Fibroblast of gingiva (primary cell): ENCODE measurements at places on chromosomes 3 and 15.

DNA sequence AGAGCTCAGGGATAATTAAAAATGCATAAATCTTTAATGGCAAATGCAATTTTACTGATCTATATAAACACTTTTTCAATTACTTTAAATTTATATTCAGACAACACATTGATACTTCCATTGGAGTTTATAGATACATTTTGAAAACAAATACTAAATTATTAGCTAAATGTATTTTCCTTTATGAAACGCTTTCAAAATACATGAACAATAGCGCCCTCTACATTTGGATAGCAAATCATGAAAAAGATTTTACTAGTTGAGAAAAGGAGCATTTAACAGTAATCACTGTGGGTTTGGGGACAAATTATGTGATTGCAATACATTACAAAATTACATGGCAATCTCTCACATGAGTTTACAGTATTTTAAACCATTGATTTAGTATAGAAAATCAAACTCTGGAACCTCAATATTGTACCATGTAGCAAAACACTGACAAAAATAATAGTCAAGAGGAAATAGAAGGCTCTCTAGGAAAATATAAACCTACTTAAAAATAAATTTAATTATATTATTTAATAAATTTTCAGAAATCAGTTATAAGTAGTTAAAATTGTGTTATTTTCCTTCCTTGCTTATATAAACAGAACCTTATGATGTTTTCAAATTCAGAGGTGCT is 207.9 kb downstream of the ZIC1 start:
- DNase-seq = peak; percentile 8

- DNase-seq = no peak
Measured at GRCh38 chr3:72811571-72811970, 36.7 kb downstream of the SHQ1 start.

GRCh38 chr15:63223463-63223862 is 34.1 kb downstream of the RAB8B start:
- DNase-seq = no peak

DNA sequence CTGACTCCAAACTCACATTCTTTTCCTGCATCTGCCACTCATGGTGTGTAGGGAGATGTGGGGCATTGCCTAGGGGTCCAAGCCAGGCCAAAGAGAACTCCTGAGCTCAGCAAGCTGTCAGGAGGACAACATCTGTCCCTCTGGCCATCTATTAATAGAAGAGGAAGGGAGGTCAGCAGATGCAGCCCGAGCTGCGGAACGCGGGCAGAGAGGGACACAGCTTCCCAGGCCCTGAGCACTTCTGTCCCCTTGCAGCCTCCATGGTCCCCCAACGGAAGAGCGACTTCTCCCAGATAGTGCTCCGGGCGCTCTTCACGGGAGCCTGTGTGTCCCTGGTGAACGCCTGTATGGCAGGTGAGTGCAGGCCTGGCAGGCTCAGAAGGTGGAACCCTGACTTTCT is 37.3 kb upstream of the PDE8A start:
- no peak for DNase-seq

DNA sequence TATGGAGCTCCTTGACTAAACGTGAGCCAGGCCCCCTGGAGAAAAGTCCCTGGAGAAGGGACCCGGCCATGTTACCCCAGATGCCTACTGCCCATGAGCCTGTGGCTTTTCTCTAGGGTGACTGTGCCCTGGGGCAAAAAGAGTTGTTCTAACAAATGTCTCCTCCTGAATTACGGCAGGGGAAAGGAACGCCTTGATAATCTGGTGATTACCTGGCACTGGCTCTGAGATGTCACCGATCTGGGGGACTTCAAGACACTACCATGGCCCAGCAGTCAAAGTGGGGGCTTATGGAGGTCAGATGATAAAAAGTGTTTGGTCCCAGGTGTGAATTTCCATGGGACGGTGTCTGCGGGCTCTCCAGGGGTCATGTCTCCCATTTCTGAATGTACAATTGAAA is 140.7 kb downstream of the KLF13 start:
- no peak for DNase-seq

DNA sequence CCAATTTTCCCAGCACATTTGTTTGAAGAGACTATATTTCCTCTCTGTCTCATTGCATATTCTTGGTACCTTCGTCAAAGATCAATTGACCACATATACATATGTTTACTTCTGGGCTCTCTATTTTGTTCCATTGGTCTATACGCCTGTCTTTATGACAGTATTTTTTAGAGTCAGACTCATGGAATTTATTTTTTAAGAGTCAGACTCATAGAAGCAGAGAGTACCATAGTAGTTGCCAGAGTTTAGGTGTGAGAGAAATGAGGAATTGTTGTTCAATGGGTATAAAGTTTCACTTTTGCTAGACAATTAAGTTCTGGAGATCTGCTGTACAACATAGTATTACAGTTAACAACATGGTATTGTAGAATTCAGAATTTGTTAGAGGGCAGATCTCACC is 27.1 kb downstream of the PLA2G4F start:
- DNase-seq = no peak

DNA sequence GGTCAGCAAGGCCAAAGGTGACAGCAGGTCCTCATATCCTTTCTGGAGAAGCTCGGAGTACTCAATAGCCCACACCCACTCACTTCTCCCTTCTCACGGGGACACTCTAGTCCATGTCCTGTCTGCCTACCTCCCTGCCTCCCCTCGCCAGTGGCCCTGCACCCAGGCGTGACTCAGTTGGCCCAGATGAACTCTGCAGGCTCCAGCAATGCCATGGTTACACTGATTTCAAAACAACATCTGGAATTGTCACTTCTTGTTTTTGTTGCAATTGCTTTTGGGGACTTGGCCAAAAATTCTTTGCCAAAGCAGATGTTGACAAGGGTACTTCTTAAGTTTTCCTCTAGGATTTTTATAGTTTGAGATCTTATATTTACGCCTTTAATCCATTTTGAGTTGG is 13.0 kb downstream of the IL16 start:
- peak; percentile 54 for DNase-seq

- peak; percentile 55 for DNase-seq
Measured at GRCh38 chr15:44545913-44546802, 9.2 kb downstream of the EIF3J start.

DNA sequence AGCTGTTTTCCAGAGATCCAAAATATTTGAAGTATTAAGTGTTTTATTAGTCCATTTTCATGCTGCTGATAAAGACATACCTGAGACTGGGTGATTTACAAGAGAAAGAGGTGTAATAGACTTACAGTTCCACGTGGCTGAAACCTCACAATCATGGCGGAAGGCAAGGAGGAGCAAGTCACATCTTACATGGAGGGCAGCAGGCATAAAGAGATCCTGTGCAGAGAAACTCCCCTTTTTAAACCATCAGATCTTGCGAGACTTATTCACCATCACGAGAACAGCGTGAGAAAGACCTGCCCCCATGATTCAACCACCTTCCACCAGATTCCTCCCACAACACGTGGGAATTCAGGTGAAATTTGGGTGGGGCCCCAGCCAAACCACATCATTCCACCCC is 82.0 kb downstream of the KY start:
- no peak for DNase-seq

GRCh38 chr3:105970283-105970682 is 101.5 kb upstream of the CBLB start:
- DNase-seq = peak; percentile 96

- DNase-seq = no peak
Measured at GRCh38 chr15:73165844-73166243, 113.6 kb downstream of the NEO1 start.

DNA sequence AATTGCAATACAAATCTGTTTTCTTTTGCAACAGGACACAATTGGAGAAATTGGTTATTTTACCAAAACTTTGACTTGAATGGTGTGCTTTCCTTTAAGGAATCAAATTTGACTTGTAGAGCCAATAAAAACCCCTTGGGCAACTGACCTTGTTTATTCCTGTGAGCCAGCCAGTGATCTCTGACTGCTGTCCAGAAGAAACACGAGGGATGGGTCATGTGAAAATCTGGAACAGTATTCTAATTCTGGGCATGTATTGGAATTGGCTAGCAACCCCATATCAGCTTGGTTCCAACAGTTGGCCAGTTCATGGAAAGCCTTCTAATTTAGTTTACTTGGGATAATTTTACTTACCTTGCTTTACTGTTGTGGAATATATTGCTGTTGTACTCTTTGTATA is 19.1 kb upstream of the HHATL start:
- peak; percentile 28 for DNase-seq

DNA sequence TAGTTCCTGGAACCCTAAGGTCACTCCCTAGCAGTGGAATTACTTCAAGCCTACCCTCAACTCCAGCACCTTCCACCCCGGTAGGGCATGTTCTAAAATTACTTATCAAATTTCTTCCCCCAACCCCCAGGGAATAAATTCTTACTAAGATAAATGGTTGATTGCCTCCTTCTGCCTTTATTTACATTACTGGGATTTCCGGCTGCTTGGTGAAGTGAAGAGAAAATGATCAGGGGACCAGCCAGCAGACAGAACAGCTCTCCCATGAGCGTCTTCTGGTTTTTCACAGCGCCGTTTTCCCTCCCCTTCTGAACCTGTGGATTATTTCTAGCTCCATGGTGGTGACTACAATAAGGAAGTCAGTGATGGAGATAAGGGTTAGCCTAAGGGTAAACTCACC is 521.5 kb upstream of the PPP2R3A start:
- DNase-seq = no peak

- no peak for DNase-seq
Measured at GRCh38 chr15:98547275-98547674, 101.1 kb upstream of the IGF1R start.

DNA sequence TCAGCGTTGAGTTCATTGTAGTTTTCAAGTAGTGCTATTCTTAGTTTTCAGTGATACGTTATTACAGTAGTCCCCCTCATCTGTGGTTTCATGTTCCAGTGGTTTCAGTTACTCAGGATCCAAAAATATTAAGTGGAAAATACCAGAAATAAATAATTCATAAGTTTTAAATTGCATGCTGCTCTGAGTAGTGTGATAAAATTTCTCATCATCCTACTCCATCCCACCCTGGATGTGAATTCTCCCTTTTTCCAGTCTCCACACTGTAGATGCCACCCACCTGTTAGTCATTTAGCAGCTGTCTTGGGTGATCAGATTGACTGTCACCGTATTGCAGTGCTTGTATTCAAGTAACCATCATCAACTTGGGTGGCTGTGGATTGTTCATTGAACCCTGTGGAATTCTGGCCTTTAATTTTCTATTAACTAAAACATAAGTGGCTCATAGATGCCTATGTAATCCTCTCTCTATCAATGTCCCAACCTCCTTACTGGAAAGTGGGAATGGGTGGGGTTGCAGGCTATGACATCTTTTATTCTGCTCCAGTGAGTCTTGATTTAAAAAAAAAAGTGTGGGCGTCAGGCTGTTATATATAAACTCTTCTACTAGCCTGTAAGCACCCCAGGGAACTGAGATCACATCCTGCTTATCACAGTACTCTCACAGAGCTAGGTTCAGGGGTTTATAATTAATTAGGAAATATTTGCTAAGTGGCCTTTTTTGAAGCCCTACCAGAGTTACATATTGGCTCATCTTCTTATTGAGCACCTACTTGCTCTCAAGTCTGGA is 97.5 kb downstream of the CFAP20DC start:
- DNase-seq = no peak

GRCh38 chr3:61053781-61054496 is 197.3 kb downstream of the FHIT start:
- DNase-seq = no peak

DNA sequence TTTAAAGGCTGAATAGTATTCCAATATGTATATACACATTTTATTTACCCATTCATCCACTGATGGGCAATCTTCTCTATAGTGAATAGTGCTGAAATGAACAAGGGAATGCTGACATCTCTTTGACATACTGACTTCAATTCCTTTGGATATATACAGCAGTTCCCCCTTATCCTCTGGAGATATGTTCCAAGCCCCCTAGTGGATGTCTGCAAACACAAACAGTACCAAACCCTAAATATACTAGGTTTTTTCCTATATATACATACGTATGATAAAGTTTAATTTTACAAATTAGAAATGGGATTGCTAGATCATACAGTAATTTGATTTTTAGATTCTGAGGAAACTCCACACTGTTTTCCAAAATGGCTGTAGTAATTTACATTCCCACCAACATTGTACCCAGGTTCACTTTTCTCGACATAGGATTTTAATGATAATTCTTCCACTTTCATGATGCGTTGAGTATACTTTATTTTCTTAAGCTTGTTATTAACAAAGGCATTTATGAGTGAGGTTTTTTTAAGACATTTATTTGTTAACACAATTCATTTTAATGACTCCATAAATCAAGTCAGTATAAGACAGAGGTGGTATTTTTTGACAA is 38.2 kb downstream of the VPS13C start:
- no peak for DNase-seq

DNA sequence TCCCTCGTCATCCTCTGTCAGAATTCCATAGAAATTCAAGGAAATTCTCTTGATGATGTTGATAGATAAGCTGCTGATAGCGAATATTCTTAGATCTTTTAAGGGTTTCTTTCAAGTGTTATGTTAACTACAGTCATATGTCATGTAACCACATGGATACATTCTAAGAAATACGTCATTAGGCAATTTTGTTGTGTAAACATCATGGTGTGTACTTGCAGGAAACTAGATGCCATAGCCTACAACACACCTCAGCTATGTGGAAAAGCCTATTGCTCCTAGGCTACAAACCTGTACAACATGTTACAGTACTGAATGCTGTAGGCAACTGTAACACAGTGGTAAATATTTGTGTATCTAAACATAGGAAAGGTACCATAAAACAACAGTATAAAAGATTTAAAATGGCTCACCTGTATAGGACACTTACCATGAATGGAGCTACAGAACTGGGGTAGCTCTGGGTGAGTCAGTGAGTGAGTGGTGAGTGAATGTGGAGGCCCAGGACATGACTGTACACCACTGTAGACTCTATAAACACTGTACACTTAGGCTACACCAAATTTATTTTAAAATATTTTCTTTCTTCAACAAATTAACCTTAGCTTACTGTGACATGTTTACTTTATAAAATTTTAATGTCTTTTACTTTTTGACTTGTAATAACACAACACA is 34.6 kb downstream of the GLDN start:
- peak; percentile 35 for DNase-seq

DNA sequence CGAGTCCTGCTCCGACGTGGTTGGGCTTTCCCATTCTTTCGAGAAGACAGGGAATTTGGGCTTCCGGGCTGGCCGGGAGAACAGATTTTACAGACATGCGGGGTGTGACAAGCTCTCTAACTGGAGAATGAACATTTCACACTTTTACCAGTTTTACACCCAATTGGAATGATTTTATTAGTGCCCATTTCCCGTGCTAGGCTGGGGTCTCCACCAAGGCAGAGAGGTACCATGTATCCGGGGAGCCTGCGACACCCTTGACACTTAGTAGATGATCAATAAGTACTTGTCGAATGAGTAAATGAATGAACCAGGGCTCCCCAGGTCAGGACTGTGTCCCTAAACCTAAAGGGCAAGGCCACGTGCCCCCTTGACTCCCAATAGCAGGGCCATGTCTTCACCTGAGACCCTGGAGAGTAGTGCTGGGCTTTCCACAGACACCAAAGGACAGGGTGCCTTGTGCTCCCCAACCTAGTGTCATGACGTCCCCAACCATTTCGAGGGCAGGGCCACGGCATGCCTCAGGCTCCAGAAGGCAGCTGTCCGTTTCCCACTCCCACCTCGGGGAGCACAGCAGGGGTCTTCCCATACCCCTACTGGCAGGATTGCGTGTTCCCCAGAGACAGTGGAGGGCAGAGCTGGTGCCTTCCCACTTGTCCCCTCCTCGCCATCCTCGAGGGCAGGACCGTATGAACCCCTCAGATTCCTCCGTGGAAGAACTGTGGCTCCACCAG is 679 bp upstream of the MYD88 start:
- no peak for DNase-seq

- no peak for DNase-seq
Measured at GRCh38 chr3:101709126-101709525, 15.3 kb upstream of the CEP97 start.

- no peak for DNase-seq
Measured at GRCh38 chr3:188449421-188449820, 295.5 kb downstream of the LPP start.
